ENCODE measurements at places on chromosomes 2 and 18. TPM values are rescaled to one million over a fixed set of nuclear protein-coding genes. Genes with fewer than 3 reads are reported as not detected.

GRCh38 chr18:45437366-45437765, 177.9 kb upstream of the SLC14A2 start:
- DNase-seq: no peak

GRCh38 chr2:241001413-241002274, 3.2 kb downstream of the SNED1 start:
- DNase-seq: no peak

The DOK6 gene
- total RNA-seq: 17.2 TPM

The SMAD2 gene
- 132 TPM for total RNA-seq

DNA sequence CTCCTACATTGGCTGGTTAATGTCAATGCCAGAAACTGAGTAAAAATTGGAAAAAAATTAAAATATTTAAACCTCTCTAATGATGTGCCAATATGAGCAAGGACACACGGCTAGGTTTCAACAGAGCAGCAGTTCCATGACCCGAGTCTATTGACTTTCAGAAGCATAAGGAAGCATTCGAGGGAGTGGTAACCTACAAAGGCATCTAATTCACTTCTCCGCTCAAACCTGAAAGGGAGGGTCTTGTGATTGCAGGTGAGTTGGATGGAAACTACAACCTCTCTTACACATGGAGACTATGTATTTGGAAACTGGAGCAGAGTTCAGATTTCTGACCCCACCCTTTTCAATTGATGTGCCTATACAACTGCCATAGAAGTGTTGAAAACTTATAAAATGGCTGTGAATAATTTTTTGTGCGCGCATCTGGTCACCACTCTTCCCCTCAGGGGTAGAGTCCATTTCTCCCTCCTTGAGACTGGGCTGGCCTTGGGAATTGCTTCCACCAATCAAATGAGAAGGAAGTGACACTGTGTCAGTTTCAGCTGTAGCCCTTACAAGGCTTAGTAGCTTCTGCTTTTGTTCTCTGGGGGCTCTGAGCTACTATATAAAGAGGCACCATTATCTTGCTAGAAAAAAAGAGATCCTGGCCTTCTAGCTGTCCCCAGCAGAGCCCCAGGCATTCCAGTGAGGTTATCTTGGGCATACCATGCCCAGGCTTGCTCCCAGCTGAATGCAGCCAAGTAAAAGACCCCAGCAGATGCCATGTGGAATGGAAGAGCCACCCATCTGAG, 278.0 kb downstream of the EPHA4 start:
- DNase-seq: no peak

DNA sequence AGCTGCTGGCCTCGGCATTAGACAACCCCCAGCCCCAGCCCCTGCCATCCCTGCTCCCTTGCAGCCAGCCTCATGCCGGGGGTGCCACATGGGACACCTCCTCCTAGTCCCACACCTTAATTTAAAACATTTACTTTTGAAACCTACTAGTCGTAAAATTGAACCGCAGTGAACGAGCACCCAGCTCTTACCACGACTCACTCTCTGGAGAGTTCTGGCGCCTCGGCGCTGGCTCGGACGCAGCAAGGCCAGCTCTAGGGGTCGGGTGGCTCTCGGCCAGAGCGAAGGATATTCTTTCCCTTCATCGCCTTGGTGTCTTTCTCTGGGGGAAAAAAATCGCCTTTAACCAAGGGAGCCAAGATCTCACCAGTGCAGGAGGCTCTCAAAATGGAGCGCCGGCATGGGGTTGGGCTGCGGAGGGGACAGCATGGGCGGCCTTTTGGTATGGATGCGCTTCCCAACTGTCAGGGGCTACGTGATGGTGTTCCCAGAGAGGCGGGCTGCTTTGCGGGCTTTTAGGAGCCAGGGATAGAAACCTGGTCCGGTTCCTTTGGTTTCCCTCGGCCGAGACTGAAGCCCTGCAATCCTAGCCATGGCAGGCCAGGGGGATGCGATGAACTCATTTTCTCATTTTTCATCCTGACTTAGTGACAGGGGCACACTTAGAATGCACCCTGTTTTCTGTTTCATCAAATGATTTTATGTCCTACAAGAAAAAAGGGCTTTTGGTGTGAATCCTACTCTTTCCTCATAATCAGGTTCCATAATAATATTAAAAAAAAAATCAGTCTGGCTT, 2.0 kb downstream of the HPCAL1 start:
- no peak for DNase-seq

GRCh38 chr18:60502591-60502990, 130.0 kb upstream of the MC4R start:
- DNase-seq: no peak

- no peak for DNase-seq
Observed at GRCh38 chr2:239470151-239470900, 69.5 kb upstream of the HDAC4 start.

Measured in HepG2 (cell line).